Lower lobe of right lung (tissue), 2 donors: ENCODE measurements at places on chromosomes 11 and 22.

GRCh38 chr11:2990617-2991451 lies 1.3 kb downstream of the NAP1L4 start:
- H3K27me3 ChIP-seq, result no peaks in the 10 kb centered on the region
- peaks cover 45% of the 10 kb centered on the region for H3K4me1 ChIP-seq
- DNase-seq, result no peak
- H3K27ac ChIP-seq, result peak overlapping the region; percentile 91

DNA sequence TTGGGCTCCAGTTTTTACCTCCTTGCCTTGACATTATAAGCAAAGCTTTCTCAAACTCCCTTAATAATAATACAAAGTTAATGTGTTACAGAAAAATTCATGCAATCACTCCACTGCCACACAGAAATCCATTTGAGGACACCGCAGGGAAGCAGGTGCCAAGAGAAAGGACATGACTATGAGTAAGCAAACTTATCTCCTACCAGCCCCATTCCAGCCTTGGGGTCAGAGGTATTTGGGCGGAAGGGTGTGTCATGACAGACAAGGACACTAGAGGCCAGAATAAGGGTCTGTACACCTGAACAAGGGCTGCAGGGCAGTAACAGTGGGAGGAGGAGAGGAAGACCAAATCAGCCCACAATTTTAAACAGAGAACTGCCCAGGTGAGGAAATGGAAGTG lies 5.9 kb downstream of the GNG3 start:
- H3K36me3 ChIP-seq, result peaks cover 80% of the 10 kb centered on the region
- no peak for DNase-seq
- H3K27ac ChIP-seq, result peak overlapping the region; percentile 25
- no peak overlapping the region for H3K4me3 ChIP-seq

DNA sequence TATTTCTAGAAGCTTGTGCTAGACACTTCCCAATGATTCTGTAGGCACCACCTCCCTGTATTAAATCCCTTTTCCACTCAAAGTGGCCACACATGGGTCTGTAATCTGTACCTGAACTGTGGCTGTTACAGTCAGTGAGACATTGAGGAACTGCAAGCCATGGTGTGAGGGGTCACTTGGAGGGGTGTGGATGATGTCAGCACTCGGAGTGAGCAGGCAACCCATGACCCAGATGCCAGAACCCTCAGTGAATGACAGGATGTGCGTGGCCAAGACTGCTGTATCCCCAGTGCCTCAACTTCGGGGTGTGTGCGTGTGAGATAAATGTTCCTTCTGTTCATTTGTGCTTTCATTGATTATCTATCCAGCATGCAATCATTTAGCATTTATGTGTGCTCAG lies 14.7 kb upstream of the SHANK3 start:
- H3K36me3 ChIP-seq, result no peaks in the 10 kb centered on the region
- H3K4me1 ChIP-seq, result peaks cover 16% of the 10 kb centered on the region
- no peaks in the 10 kb centered on the region for H3K27me3 ChIP-seq
- no peak overlapping the region for H3K27ac ChIP-seq

- no peaks in the 10 kb centered on the region for H3K27me3 ChIP-seq
- no peaks in the 10 kb centered on the region for H3K36me3 ChIP-seq
- no peak overlapping the region for H3K27ac ChIP-seq
- no peak for DNase-seq
- no peak overlapping the region for H3K4me3 ChIP-seq
Measured at GRCh38 chr11:3984896-3985295, 109.7 kb upstream of the RRM1 start.

DNA sequence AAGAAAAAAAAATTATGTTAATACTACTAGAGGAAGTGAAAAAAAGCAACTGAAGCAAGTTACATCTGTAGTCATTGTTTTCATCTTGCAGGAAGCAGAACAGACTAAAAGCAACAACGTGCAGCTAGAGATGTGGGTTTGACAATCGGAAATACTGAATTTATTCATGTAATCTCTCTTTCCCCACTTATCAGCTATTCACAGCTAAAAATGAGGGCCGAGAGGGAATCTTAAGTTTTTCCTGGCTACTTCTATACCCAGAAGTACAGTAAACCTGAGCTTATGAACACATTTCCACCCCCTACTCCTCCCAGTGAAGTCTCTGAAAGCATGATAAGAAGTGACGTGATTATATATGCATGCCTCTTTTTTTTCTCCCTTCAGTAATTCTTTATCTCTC lies 116.5 kb downstream of the SPON1 start:
- no peaks in the 10 kb centered on the region for H3K36me3 ChIP-seq
- H3K4me1 ChIP-seq, result no peaks in the 10 kb centered on the region
- DNase-seq, result no peak
- H3K27me3 ChIP-seq, result no peaks in the 10 kb centered on the region
- no peak overlapping the region for H3K27ac ChIP-seq

DNA sequence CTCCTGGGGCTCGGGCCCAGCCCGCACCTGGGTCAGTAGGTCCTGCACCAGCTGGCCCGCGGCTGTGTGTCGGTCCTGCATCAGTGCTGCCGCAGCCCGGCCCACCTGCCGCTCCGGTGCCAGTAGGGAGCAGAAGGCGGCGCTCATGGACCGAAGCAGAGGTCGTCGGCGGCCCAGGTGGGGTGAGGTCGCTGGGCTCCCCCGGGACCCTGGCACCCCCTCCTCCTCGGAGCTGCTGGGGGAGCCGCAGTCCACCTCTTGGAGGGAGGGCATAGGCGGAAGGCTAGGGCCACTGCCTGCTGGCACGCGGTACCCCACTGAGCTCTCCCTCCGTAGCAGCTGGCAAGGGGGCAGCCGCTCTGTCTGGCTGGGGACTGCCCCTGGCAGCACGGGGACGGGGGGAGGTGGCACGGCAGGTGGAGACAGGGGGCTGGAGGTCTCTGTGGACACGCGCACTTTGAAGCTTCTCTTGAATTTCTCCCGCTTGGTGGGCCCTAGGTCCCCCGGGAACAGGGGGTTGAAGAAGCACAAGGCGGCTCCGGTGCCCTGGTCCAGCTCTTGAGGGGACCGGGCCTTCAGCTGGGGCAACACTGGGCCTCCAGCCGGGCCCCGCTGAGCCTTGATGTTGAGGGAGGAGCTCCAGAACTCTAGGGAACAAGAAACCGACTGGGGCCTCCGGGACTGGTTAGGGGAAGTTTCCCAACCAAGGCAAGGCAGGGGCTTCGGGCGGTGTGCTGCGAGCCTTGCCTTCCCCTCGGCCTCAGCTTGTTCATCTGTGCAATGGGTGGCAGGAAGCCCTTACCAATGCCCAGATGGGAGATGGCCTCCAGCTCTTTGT lies 1.4 kb downstream of the RIN1 start:
- no peaks in the 10 kb centered on the region for H3K27me3 ChIP-seq
- peak overlapping the region; percentile 82 for H3K27ac ChIP-seq
- H3K4me3 ChIP-seq, result peak overlapping the region; percentile 63
- peak; percentile 55 for DNase-seq
- peaks cover 47% of the 10 kb centered on the region for H3K36me3 ChIP-seq

GRCh38 chr22:49992921-49993648 lies 19.5 kb downstream of the IL17REL start:
- H3K27me3 ChIP-seq, result no peaks in the 10 kb centered on the region
- peak; percentile 85 for DNase-seq
- H3K4me1 ChIP-seq, result peaks cover 8% of the 10 kb centered on the region
- no peak overlapping the region for H3K4me3 ChIP-seq

DNA sequence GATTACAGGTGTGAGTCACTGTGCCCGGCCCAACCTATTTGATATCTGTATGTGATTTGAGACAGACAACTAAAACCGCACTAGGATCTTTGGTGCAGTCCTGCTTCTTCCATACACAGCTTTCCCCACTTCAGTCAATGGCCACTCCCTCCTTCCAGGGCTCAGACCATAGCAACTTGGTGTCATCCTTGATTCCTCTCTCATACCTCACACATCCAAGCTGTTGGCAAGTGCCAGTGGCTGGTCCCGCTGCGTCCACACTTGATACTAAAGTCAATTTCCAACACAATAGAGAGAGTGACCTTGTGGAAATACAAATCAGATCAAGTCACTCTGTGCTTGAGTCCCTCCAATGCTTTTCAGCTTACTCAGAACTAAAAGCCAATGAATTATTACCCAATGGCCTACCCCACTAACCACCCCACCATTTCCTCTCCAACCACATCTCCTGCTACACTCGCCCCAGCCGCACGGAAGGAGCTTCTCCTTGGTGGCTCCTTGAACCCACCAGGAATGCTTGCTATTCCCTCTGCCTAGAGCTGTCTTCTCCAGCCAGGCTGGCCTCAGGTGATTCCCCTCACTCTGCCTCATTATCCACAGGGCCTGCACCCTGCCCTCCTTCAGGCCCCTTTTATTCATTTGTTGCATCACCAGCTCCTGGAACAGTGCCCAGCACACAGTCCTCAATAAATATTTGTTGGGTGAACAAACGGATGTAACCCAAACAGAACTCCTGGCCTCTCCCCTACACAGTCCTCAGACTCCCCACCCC lies 12.9 kb downstream of the ABTB2 start:
- DNase-seq, result no peak
- no peak overlapping the region for H3K27ac ChIP-seq
- no peaks in the 10 kb centered on the region for H3K36me3 ChIP-seq
- H3K4me1 ChIP-seq, result peaks cover 37% of the 10 kb centered on the region

GRCh38 chr11:76276046-76276780 lies 69.9 kb upstream of the WNT11 start:
- no peak overlapping the region for H3K27ac ChIP-seq
- DNase-seq, result no peak
- H3K27me3 ChIP-seq, result no peaks in the 10 kb centered on the region
- H3K4me1 ChIP-seq, result no peaks in the 10 kb centered on the region

- peak overlapping the region; percentile 41 for H3K4me3 ChIP-seq
- peaks cover 12% of the 10 kb centered on the region for H3K4me1 ChIP-seq
- H3K36me3 ChIP-seq, result no peaks in the 10 kb centered on the region
- H3K27me3 ChIP-seq, result peaks cover 2% of the 10 kb centered on the region
Measured at GRCh38 chr11:8283465-8284230, 20.0 kb upstream of the LMO1 start.

DNA sequence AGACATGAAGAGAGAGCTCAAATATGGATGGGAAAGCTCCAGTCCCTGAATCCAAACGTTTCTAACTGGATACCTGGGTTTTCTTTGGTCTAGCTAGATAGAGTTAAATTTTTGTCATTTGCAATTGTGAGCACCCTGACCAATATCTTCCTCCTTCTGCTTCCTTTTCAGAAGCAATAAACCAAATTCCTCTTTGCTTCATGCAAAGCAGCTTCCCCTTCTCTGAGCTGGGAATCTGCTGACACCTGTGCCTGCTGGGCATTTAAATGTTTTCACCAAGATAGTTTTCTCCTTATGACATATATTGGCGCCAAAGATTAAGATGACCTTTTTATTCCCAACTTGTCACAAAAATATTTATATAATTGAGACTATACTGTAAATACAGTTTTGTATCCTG lies 27.9 kb upstream of the PAK1 start:
- no peaks in the 10 kb centered on the region for H3K36me3 ChIP-seq
- no peak overlapping the region for H3K27ac ChIP-seq
- no peak overlapping the region for H3K4me3 ChIP-seq
- no peak for DNase-seq
- peaks cover 4% of the 10 kb centered on the region for H3K4me1 ChIP-seq

DNA sequence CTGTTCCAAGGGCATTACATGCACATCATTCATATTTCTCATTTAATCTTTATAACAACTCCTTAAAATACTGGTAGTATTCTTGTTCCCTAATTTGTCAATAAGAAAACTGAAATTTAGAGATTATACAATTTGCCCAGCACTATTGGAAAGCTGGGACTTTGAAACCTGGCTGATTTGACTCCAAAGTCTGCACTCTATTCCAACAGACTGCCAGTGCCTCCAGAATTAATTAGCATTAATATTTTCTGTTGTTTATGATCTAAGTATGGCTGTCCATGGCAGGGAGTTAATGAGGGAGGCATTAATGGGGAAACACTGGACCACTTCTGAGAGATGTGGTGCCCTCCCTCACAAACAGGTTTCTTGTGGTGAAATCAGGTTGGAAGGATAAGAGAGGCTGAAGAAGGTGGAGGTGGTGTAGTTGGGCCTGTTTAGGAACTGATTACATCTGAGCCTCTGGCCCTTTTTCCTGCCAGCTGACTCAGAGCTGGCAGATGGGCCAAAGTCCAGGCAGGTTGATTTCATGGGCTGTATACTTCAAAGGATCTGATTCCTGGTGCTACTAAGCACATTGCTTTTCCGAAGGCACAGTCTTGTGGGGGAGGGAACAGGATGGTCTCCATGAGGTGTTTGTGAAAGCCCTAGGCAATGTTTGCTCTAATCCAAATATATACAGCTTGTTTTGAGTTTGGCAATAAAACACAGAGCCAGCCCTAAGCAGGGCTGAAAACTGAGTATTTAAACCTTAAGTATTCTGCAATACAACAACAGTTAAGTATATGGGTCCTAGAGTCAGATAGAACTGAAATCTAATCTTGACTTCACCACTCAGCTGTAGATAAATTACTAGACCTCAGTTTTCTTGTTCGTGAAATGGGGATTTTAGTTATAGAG lies 21.0 kb upstream of the RAB30 start:
- H3K36me3 ChIP-seq, result no peaks in the 10 kb centered on the region
- H3K4me1 ChIP-seq, result no peaks in the 10 kb centered on the region
- no peak overlapping the region for H3K27ac ChIP-seq
- H3K4me3 ChIP-seq, result no peak overlapping the region
- DNase-seq, result no peak

DNA sequence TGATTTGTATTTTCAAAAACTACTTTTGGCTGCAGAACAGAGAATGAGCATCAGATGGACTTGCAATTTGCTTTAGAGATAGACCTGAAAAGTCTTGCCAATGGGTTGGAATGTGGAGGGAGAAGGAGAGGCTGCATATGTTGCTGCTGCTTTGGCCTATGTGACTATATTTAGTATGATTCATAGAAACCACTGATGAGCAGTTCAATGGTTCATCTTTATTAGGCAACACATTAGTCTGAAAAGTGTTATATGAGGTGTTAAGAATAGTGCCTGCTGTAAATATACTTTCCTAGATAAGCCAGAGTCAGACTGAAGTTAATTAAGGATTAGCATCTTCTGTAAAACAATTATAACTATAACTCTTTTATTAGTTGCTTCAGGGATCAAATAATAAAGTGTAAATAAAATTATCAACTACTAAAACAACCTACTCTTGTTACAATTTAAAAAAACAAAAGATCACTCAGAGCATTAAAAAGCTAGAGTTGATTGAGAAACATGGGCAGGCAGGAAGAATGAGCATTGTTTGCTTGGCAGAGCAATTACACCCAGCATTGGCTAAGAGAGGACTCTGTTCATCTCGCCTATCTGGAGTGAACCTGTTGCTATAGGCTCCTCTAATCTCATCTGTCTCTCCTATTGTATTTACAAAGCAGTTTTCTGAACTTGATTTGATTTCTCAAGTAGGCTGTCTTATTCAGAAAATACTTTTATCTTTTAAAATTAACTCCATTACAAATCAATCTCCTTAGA lies 36.3 kb downstream of the HORMAD2 start:
- DNase-seq, result no peak
- no peaks in the 10 kb centered on the region for H3K4me1 ChIP-seq
- no peaks in the 10 kb centered on the region for H3K27me3 ChIP-seq
- H3K36me3 ChIP-seq, result no peaks in the 10 kb centered on the region
- H3K4me3 ChIP-seq, result no peak overlapping the region
- no peak overlapping the region for H3K27ac ChIP-seq

GRCh38 chr22:17792299-17792698 lies 18.0 kb upstream of the BID start:
- H3K4me3 ChIP-seq, result no peak overlapping the region
- no peak for DNase-seq
- H3K27ac ChIP-seq, result no peak overlapping the region
- H3K27me3 ChIP-seq, result no peaks in the 10 kb centered on the region
- H3K36me3 ChIP-seq, result peaks cover 19% of the 10 kb centered on the region
